ENCODE measurements at places on chromosomes 2 and 18.

DNA sequence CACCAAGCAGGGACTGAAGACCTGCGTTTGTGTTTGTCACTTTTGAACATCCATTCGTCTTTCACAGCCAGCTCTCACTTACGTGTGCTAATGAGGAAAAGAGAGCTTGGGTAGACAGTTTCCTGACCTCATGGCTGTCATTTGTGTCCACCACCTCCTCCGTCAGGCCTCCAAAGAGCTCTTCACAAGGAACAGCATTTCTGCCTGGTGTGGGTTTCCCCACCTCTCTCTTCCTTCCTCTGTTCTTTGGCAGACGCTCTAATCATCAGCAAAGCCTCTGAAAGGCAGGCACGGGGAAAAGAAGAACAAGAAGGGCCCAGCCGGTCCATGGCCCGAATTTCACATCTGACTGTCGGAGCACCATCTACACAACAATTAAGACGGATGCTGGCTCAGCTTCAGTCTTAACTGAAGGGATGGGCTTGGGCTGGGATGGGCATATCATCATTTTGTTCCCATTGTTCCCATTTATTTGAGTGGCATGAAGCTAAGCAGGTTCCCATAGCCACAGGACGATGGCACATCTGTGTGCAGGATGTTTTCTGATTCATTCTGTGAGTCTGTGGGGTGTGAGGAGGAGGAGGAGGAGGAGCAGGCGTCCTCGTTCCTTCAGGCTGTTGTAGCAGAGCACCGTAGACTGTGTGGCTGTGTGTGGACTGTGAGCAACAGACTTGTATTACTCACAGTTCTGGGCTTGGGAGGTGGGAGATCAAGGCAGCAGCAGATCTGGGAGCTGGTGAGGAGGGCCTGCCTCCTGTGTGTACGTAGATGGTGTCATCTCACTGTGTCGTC is 66.4 kb downstream of the TSHZ1 start:
- DNase-seq = no peak

DNA sequence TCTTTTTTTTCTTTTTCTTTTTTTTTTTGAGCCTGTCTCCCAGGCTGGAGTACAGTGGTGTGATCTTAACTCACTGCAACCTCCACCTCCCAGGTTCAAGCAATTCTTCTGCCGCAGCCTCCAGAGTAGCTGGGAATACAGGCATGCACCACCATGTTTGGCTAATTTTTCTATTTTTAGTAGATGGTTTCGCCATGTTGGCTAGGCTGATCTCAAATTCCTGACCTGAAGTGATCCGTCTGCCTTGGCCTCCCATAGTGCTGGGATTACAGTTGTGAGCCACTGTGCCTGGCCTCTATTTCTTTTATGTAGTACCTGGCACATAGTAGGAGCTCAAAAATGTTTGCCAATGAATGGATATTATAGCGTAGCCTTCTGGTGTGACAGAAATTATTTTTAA is 6.8 kb upstream of the CFLAR start:
- no peak for DNase-seq

GRCh38 chr2:237894396-237894979 is 35.1 kb downstream of the RAMP1 start:
- no peak for DNase-seq

DNA sequence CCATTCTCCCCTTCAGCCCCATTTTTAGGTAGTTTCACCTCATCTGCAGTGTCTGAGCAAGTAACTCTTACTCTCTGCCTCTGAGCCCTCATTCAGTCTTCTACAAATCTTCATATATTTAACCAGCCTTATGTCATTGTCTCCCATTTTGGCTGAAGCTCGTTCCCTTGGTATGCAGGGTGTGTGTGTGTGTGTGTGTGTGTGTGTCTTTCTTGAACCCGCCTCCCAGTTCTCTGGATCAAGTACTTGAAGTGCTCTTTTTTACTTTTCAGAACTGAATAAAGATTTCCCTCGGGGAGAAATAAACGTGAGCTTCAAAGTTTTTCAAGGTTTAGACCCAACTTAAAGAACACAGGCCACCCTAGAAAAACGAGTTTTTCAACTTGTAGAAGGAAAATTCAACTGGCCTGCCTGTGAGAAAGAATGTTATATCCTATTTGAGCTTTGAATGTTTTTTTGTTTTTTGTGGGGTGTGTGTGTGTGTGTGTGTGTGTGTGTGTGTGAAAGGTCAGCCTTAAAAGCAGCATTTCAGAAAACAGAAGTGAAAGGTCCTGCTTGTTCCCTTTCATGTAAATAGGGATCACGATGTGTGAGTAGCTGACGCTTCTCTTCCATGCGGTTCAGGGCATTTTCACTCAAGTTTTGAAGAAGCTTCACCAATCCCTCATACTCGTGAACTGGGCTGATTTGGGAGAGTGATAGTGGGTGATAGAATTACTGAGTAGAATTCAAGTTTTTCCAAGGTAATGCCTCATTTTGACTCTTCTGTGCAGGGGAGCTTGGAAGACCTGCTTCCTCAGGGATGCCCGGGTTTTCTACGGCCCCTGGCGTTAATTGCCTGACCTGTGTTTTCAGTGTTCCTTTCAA is 50.6 kb upstream of the EML6 start:
- no peak for DNase-seq

GRCh38 chr2:109356324-109357035 is 227.5 kb downstream of the SH3RF3 start:
- DNase-seq = no peak

DNA sequence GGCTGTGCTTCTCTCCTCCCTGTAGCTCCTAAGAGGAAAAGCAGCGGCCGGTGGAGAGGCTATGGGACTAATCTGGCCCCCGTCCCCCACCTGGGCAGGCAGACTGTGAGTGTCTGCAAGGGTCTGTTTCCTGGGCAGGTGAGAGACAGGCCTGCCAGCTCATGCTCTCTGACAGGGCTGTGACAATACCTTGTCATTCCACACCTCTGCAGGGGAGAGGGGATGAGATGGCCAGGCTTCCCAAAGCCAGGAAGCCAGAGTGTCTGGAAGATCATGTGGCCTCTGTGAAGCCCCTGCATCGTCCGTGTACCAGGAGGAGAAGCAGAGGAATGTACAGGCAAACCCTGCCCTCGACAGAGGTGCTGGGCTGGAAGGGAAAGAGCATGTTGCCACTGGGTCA is 142.5 kb upstream of the GATA6 start:
- no peak for DNase-seq

- no peak for DNase-seq
Observed at GRCh38 chr2:203804764-203805485, 62.6 kb upstream of the CTLA4 start.

- no peak for DNase-seq
Observed at GRCh38 chr18:5457462-5457957, 86.3 kb downstream of the EPB41L3 start.

GRCh38 chr2:134232461-134232860 is 21.4 kb upstream of the MGAT5 start:
- no peak for DNase-seq
